ENCODE measurements at places on chromosomes 4 and X.

- no peak for DNase-seq
These were observed 80.9 kb upstream of the MSANTD1 start for GRCh38 chr4:3168029-3168428.

DNA sequence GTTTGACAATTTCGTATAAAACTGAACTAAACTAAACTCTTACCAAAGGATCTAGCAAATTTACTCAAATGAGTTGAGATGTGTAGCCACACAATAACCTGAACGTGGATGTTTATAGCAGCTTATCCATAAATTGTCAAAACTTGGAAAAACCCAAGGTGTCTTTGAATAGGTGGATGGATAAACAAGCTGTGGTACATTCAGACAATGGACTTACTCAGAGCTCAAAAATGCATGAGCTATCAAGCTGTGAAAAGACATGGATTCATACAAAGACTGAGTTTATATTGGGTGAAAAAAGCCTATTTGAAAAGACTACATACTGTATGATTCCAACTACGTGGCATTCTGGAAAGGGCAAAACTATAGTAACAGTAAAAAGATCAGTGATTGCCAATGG, 69.5 kb downstream of the LARP1B start:
- no peak for DNase-seq

DNA sequence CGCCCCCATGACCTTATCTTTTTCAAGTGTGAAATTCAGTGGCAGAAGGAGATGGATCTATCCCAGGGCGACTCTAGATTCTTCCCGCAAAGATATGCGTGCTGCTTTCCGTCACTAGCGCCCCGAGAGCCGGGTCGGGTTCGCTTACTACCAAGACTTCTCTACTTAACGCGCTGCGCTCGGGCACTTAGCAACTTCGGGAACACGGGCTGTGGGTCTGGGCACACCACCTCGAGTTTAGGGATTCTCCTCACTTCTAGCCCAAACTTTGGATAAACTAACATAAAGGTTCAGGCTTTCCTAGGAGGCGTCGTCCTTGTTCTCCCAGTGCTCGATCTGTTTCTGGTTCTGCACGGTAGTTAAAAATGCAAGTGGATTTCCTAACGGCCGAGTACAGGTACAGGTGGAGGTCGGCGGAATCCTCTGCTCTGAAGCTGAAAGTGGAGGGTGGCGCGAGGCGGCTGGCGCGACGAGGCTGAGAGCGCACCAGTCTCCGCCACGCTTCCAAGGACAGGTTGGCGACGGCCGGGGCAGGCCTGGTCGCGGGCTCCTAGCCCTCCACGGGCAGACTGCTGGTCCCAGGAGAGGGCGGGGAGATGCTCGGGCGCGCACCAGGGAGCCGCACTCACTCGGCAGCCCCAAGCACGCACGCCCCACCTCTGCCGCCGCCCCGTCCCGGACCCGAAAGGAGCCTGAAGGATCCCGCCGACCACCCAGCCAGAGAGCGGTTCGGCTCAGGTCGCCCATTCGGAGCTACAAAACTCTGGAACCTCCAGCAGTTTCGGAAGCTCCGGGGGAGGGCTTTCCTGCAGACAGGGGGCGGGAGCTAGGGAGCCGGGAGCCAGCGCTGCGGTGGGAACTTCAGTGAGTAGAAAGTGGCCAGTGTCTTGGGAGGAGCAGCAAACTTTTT, 100.8 kb upstream of the TENM3 start:
- DNase-seq, result no peak

GRCh38 chrX:41721590-41721989, 2.4 kb upstream of the GPR82 start:
- DNase-seq, result no peak
